ENCODE measurements at places on chromosomes 1 and 21.

- no peak for DNase-seq
These were observed 67.0 kb downstream of the TGFB2 start for GRCh38 chr1:218412171-218412570.

GRCh38 chr1:207579436-207579799 is 65.5 kb upstream of the CR1L start:
- peak; percentile 17 for DNase-seq

GRCh38 chr1:68327414-68327813 is 95.1 kb upstream of the WLS start:
- no peak for DNase-seq

DNA sequence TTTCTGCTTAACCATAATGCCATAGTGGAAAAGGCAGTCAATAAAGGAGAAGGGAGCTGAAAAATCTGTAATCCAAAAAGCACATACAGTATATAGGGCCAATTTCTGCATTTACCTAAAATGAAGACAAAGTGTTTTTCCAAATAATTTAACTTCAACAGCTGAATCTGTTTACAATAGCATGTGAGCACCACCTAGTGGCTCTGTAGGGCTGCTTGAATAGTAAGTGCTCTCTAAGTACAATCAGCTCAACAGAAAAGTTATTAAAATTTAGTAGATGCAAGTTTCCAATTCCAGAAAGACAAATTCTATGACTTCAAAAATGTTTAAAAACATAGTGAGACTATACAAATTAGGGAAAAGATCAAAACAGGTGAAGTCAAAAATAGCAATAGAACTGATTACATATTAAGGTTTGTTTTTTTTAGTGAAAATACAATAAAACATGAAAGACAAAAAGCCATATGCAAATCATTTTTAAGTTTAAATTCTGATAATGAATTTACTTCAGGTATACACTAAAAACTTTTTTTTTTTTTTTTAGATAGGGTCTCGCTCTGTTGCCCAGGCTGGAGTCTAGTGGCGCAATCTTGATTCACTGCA is 220.0 kb downstream of the SETD4 start:
- DNase-seq = peak; percentile 53

All from renal cortex interstitium (tissue), 15 donors.